Naive thymus-derived CD8-positive, alpha-beta T cell (primary cell): ENCODE measurements at places on chromosomes 16 and 17. TPM values are rescaled to one million over a fixed set of nuclear protein-coding genes. Genes with fewer than 3 reads are reported as not detected.

DNA sequence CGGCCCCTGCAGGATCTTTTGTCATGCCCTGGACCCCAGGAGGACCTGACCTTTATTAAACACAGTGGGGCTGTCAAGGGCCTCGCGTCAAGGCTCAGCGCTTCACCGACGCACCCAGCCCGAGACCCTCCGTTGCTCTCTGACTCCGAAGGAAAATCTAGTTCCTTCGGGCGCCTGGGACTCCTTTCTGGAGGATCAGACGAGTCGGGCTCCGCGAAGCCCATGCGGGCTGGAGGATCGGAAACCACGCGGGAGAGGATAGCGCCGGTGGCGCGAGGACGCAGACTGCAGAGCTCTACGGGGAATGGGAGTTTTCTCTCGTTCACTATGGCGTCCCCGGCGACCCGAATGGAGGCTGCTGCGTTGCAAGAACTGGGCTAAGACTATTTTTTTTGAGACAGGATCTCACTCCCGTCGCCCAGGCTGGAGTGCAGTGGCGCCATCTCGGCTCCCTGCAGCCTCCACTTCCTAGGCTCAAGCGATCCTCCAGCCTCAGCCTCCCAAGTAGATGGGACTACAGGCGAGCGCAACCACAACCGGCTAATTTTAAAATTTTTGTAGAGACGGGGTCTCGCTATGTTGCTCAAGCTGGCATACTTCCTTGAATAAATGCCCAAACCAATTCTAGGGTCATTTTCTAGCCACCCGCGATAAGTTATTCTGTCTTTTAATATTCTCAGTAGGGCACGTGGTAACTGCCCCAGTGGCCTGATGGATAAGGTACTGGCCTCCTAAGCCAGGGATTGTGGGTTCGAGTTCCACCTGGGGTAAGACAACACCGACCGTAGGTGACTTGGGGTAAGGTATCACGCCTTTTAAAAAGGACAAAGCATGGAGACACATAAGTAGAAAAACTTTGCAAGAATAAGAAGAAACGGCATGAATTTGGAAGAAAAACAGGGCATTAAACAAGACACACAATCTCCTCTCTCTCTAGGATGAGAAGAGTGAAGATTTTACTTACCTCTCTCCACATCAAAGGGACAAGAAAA is 5.5 kb downstream of the OR1F1 start:
- DNase-seq, result no peak

- no peak for DNase-seq
Measured at GRCh38 chr16:85195900-85196772, 83.9 kb upstream of the CIBAR2 start.

DNA sequence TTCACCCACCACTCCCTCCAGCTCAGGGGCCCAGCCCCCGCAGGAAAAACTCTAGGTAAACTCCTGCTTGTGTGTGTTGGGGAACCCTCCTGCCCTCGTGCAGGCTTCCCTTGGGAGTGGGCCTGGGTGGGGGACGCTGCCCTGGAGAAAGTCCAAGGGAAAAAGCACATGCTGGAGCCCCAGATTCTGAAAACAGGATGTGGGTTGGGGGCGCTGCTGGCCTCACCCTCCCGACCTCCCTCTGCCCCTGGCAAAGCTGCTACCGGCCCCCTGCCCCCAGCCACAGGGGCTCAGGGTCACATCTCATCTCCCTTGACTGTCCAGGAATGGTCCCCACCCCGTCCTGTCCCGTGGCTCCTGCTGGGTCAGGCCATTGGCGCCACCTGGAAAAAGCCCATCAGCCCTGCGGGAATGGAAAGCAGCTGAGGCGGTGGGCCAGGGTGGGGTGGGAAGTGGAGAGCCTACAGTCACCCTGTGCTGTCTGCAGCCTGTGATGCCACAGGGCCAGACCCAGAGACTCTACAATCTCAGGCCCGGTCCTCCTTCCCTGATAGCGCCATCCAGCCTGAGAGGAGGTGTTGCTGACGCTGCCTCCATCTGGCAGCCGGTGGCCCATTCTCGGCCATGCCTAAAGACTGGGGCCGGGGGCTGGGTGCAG is 2.5 kb upstream of the GJD3 start:
- no peak for DNase-seq

GRCh38 chr16:50697881-50698767 is 4.7 kb downstream of the NOD2 start:
- no peak for DNase-seq

GRCh38 chr17:31580706-31581490 is 189.4 kb downstream of the RAB11FIP4 start:
- DNase-seq, result no peak

ASGR1 gene
- total RNA-seq, result 0.68 TPM

PSKH1 gene
- 26.6 TPM for total RNA-seq

ABCC12 gene
- not detected for total RNA-seq
